HFF-Myc (cell line): ENCODE measurements at places on chromosomes 1 and 21.

- DNase-seq: no peak
Measured at GRCh38 chr1:64150266-64150665, 53.2 kb upstream of the UBE2U start.

- no peak for DNase-seq
Measured at GRCh38 chr1:223730479-223731132, 18.3 kb downstream of the CAPN2 start.

- no peak for DNase-seq
Measured at GRCh38 chr21:41921021-41921420, 32.8 kb downstream of the C2CD2 start.

- no peak for DNase-seq
Measured at GRCh38 chr1:6732942-6733341, 31.3 kb upstream of the DNAJC11 start.

DNA sequence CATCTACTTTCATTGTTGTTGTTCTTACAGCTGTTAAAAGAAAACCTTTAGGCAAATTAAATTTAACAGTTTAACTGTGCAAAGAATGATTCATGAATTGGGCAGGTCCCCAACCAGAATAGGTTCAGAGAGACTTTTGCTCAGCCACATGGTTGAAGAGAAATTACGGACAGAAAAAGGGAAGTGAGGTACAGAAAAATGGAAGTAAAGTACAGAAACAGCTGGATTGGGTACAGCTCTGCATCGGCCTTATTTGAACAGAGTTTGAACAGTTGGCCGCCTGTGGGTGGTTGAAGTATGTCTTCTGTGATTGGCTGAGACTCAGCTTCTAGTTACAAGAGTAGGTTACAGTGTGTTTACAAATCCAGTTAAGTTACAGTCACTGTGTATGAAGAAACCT lies 210.1 kb downstream of the FGGY start:
- DNase-seq: no peak

DNA sequence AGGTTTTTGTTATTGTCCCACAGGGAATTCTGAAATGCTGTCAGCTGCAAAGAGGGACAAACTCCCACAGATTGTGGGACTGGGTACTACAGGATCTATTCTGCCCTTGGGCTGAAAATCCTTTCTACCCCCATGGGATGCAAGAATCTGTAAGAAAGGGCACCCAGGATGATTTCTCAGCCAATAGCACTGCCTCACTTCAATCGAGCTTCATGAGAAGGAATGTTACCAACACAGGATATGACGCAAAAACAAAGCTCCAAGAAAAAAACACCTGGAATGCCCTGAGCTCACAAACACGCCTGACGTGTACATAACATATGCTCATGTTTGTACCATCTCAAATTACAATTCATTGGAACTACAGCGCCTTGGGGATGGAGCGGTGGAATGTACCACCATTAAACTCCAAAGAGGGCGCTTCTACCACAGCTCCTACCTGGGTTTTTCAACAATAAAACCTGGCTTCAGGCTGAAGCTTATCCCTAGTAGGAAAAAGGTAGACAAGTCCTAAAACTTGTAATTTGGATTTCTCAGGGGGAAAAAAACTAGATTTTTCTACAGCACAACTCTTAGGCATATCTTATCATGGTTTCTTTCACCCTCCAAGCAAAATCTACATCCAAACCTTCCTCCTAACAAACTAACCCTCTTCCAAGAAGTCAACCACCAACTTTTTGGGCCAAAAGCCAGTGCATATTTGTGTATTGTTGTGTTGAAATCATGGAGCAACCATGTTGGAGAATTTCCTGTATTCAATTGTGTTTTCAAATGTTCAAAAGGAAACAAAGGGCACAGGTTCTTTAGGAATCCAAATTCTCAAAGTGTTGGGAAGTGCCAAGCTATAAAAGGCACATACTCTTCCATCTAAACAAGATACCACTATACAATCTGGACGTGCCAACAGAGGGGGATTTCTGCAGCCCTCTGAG lies 78.9 kb downstream of the TGFBR3 start:
- no peak for DNase-seq

GRCh38 chr1:109832945-109833344 lies 69.2 kb upstream of the EPS8L3 start:
- DNase-seq: no peak

GRCh38 chr21:25362375-25363267 lies 244.7 kb downstream of the MRPL39 start:
- no peak for DNase-seq

DNA sequence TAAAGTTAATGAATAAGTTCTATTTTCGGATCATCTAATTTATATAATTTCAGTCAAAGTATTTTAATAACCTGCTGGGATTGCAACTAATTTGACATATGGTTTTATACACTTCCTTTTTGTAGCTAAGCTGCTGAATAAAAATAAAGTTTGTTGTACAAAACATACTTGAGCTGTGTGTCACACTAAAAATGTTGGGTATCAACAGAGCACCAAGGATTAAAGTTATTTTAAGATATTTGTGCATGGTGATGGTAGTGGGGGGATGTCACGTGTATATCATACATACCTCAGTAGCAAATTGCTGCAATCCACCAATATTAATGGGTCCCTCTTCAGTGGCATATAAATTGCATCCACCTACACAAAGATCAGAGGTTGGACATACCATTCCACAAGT lies 199.6 kb downstream of the DPYD start:
- DNase-seq: no peak

GRCh38 chr1:110829955-110830553 lies 42.9 kb upstream of the CD53 start:
- peak; percentile 7 for DNase-seq

- no peak for DNase-seq
Measured at GRCh38 chr1:166675213-166675612, 164.1 kb upstream of the POGK start.

DNA sequence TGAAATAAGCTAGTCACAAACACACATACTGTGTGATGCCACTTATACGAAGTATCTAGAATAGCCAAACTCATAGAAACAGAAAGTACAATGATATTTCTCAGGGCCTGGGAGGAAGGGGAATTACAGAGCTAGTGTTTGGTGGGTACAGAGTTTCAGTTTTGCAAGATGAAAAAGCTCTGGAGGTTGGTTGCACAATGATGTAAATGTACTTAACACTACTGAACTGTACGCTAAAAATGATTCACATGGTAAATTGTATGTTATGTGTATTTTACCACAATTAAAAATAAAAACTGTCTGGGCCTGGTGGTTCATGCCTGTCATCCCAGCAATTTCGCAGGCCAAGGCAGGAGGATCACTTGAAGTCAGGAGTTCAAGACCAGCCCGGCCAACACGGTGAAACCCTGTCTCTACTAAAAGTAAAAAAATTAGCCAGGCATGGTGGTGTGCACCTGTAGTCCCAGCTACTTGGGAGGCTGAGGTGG lies 15.3 kb upstream of the FHAD1 start:
- DNase-seq: no peak

GRCh38 chr1:241045659-241046058 lies 311.3 kb downstream of the RGS7 start:
- DNase-seq: no peak

DNA sequence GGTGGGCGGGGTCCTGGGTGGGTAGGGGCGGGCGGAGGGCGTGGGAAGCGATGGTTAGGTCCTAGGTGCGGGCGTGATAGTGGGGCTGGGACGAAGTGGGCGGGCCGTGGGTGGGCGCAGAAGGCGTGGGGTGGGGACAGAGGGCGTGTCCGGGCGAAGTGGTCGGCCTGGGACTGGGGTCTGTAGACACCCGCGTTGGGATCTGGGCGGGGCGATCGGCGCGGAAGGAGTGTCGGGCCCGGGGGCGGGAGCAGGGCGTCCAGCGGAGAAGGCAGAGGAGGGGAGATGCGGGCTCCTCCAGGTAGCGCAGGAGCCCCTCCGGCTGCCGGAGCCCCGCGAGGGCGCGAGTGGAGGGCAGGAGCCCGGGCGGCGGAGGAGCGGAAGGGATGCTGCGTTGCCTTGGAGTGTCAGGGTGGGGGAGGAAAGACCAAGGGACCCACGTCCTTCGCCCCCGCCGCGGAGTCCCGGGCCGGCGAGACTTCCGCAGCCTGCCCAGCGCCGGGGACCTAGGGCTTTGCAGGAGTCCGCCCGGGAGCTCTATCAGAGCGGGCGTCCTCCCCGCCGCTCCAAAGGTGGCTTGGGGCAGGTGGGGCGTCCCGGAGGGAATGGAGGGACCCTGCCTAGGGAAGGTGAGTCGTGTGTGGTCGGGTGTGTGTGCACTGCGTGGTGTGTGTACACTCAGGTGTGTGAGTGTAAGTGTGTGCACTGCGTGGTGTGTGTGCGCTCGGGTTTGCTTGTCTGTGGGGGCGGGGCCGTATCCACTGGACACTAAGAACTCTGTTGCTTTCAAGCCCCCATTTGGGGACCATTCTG lies 27.0 kb upstream of the PRSS38 start:
- no peak for DNase-seq

DNA sequence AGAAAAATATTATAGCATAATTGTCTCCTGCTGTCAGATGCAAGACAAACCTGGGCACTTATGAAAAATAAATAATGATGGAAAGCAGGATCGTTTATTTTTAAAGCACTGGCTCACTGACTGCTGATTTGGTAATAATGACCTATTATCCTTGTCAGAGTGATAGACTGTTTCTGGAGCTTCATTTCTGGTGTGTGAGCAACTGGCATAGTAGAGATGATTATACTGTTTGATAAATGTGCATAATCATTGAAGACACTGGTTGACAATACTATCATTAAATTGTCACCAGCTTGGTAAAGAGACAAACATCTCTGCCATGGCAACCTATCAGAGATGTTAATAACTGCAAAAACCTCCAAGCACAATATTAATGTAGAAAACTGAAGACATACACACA lies 179.9 kb upstream of the ZNF644 start:
- DNase-seq: no peak

DNA sequence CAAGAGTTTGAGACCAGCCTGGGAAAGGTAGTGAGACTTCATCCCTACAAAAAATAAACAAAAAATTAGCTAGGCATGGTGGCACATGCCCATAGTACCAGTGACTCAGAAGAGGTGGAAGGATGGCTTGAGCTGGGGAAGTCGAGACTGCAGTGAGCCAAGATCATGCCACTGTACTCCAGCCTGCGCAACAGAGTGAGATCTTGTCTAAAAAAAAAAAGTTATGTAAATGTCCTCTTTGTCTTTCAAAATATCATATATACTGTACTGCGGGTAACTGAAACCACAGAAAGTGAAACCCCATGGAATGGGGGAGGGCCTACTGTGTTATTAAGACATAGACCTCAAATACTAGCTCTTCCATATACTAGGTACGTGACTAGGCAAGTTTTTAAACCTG lies 20.8 kb downstream of the ACADM start:
- no peak for DNase-seq

- no peak for DNase-seq
Measured at GRCh38 chr1:37262439-37263170, 211.8 kb upstream of the ZC3H12A start.

DNA sequence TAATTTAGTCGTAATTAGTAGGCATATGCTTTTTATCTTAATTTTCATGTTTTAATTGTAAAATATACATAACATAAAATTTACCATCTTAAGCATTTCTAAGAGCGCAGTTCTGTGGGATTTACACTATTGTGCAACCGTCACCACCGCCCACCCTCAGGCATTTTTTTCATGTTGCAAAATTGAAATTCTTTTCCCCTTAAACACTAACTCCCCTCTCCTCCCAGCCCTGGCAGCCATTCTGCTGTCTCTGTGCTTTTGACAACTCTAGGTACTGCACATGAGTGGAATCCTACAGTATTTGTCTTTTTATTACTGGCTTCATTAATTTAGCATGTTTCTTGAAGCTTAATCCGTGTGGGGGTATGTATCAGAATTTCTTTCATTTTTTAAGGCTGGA lies 7.8 kb downstream of the PIK3CD start:
- DNase-seq: no peak

DNA sequence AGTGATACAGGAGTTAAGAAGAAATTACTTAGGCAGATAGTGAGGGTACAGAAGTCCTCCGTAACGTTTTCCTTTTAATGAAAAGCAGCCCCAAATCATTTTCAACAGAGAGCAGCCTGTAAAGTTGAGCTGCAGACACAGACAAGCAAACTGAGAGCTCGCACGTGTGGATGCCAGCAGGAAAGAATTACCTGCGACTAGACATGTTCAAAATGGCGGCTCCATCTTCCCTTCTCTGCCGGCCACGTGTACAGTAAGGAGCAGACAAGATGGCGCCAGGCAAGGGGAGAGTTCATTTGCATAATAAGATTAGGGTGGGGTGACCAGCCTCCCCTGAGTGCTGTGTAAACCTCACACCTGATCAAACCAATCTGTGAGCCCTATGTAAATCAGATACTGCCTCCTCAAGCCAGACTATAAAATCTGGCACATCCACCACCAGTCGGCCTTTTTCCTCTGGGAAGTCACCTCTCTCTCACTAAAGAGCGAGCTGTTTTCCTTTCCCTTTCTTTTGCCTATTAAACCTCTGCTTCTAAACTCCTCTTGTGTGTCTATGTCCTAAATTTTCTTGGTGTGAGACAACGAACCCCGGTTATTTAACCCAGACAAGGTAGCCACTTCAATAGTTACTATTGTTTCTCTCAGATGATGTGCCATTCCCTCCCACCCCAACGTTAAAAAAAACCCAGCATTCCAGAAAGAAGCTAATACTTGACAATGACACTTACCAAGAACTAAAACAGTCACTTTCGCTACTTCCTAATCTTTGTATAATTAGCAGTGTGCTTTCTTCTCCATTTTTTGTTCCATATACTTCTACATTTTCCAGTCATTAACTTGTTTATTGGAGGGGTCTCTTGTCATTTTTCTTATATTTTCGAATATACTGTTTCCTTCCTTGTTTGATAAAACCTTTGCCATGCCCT lies 27.4 kb downstream of the DUSP10 start:
- no peak for DNase-seq

DNA sequence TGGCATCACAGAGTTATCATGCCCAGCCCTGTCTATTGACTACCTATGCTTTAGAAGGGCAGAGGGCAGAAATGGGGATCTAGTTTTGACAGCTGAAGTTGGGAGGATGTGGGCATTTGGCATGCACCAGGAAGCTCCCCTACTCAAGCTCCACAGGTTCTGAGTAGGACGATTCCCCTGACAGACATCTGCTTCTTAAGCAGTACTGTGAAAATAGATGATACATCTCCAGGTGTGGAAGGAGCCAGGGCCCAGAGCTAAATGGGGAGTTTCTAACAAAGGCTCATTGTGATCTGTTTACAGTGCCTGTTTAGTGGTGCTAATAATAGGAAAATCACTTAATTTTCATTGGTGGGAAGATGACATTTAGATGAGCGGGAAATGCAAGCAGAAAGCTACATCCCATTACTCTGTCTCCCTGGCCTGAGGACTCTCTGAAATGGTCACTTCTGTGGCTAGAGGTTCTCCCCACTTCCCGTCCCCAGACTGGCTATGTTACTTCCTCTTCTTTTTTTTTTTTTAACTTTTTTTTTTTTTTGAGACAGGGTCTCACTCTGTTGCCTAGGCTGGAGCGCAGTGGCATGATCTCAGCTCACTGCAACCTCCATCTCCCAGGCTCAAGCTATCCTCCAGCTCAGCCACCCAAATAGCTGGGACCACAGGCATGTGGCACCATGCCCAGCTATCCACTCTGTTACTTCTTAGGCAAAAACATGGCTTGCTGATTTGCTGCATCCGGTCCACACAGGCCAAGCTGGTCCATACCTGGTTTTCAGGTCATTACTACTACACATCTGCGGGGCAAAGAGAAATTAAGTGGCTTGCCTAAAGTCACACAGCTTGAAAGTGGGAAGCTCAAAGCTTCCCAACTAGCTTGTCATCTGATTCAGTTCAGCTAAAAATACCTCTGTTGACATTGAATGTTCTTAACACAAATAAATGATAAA lies 23.2 kb upstream of the CNIH3 start:
- peak; percentile 78 for DNase-seq
